ENCODE measurements at places on chromosomes 11 and 22.

GRCh38 chr11:33667819-33668467, 32.7 kb downstream of the C11orf91 start:
- no peak for DNase-seq

DNA sequence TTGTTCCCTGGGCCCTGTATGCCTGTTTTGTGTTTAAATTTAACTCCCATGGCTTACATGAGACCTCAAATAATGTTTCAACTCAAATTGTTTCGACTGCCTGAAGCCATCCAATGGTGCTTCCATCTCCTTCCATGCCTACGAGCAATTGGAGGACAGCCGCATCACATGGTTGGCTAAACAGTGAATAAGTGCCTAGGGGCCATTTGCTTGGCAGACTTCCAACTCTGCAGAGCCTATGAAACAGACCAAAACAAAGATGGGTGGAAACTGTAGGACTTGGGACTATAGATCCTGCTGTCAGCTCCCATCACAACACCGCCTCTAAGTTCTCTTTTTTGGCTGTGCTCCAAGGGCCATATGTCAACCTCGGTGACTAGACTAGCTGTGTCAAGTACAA, 84.1 kb downstream of the PARVA start:
- no peak for DNase-seq

- DNase-seq, result no peak
Observed at GRCh38 chr22:29710193-29710592, 9.6 kb upstream of the CABP7 start.

DNA sequence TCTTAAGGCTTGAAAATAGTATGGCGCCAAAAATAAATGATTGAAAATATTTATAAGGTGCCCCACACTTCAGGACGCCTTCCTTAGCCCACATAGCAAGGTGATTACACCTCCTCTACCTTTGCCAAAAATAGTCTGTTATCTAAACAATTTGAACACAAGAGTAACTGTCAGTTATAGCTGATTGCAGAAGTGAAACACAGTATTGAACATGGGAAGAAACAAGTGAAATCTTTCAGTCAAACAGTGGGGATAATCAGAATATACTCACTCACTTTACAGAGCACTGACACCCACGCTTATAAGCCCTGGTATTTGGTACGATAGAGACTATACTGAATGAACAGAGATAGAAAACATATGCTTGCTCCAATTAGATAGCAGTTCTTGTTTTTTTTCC, 203.1 kb downstream of the RAB38 start:
- no peak for DNase-seq

All from stimulated activated CD4-positive, alpha-beta T cell treated with anti-CD3 and anti-CD28 coated beads, Interleukin-2, amount 100 ng/mL, for 4 hours (primary cell).